ENCODE measurements at places on chromosomes 1 and 21. TPM values are rescaled to one million over a fixed set of nuclear protein-coding genes. Genes with fewer than 3 reads are reported as not detected.

GRCh38 chr1:193960040-193960439, 773.6 kb upstream of the B3GALT2 start:
- no peak for DNase-seq

DNA sequence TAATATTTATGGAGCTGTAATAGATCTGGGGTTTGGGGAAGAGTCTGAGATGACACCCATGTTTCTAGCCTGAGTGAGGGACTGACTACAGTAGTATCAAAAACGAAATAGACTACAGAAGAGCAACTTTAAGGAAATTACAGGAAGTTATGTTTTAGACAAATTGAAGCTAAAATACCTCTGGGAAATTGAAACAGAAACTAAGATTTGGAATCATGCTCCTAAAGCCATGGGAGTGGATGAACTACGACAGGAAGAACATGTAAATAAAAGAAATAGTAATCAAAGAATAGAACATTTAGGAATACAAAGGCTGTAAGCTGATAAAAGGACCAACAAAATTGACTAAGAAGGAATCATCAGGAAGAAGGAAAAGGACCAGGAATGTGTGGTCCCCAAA, 68.9 kb downstream of the KIAA0319L start:
- DNase-seq, result no peak

DNA sequence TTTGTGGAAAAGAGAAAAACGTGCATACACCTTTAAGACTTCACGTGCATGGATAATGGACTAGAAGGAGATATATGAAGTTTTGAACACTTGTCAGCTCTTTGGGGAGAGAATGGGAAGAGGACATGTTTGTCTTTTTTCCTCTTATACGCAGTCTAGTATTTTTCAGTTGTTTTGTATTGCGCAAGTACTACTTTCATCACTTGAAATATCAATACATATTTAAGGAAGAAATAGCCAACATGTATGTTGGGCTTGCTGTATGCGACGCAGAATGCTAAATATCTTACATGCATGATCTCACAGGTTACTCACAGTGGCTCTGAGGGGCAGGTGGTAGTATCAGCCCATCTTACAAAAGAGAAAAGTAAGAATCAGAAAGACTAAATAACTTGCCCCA, 176.5 kb upstream of the RUNX1 start:
- no peak for DNase-seq

GRCh38 chr1:230501849-230502248, 75.7 kb upstream of the PGBD5 start:
- peak; percentile 85 for DNase-seq

GRCh38 chr1:220884981-220885918, 6.0 kb downstream of the HLX start:
- no peak for DNase-seq

DNA sequence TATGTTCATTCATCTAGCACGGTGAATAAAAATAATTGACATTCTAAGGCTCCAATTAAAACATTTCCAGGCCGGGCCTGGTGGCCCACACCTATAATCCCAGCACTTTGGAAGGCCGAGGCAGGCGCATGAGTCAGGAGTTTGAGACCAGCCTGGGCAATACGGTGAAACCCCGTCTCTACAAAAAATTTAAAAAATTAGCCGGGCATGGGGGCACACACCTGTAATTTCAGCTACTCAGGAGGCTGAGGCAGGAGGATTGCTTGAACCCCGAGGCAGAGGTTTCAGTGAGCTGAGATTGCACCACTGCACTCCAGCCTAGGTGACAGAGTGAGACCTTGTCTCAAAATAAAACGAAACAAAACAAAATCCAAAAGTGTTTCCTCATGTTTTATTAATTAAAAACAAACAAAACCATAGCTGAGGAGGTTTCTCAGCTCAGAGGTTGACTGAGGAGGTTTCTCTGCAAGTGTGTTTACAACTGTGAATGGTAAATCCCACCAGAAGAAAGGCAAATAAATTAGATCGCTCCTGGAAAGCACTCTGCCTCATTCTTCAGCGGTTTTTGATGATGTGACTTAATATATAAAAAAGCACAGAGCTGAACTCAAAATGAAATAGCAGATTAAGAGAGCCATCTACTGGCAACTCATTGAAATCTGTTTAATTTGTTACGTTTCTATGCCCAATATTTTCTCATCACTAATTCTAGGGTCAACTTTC, 37.7 kb upstream of the ATG4C start:
- DNase-seq, result peak; percentile 72

- DNase-seq, result no peak
These were observed 141.4 kb upstream of the BEND5 start for GRCh38 chr1:48917901-48918603.

DNA sequence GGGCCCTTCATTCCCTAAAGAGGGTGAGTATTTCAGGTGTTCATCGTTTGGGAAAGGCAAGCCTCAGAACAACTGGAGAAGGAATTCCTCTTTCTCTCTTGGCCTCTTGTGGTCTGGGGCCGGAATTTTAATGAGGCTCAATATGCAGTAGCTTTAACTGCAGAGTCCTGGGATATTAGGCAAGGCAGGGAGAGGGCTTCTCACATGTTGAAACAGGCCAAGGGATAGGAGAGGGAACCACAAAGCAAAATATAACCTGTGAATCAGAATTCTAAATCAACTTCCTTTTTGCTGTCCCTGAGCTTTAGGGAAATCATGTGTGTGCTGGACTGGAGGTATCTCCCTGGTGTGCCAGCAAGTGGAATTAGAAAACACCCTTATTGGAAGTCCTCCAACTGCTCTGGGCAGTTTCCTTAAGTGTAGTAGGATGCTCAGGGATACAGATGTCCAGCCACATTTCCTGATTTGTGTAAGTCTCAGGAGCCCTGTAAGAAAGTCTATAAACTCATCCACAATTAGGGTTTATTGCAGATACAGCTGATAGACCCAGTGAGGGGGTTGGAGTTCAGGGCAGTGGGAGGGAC, 215.8 kb upstream of the ZRANB2 start:
- DNase-seq, result peak; percentile 13

DNA sequence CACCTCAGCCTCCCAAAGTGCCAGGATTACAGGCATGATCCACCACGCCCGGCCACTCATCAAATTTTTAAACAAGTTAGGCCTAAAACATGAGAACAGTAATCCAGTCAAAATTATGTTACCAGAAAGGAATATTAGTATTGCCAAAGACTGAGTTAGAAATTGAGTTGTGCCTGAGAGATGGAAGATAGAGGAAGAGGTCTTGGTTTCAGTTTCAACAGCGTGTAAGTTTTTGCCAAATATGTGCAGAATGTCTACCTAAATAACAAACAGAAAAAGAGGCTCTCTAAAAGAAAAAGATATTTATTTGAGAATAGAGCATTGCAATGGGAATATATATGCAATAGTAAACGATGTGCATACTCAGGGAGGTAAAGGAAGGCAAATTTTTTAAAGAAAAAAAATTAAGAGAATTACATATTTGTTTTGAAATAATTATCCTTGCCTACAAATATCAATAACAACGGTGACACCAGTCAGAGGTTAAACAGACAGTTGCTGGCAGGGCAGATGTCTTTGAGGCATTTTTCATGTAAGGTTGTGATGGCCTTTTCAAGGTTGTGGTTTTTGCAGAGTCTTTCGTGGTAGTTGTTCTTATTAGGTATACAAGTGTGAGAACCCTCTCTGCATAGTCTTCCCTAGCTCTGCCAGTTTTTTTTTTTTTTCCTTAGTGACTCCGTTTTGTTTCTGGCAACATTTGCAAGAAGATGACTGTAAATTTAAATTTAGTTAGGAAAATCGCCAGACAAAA, 2.2 kb upstream of the CD1B start:
- DNase-seq, result no peak

The MATN1 gene
- not detected for total RNA-seq

The KCNH1 gene
- 7.1 TPM for total RNA-seq

The RBP7 gene
- total RNA-seq, result 9.7 TPM

Data from renal cortical epithelial cell (primary cell).